NCI-H2171 treated with DMSO at 0.1 percent for 48 hours (cell line): ENCODE measurements at places on chromosomes 12 and 14.
A peak's percentile ranks its signal among the peaks of the same experiment; 100 is the strongest.

- no peak for DNase-seq
These were observed 87.2 kb downstream of the DAAM1 start for GRCh38 chr14:59275668-59276067.

DNA sequence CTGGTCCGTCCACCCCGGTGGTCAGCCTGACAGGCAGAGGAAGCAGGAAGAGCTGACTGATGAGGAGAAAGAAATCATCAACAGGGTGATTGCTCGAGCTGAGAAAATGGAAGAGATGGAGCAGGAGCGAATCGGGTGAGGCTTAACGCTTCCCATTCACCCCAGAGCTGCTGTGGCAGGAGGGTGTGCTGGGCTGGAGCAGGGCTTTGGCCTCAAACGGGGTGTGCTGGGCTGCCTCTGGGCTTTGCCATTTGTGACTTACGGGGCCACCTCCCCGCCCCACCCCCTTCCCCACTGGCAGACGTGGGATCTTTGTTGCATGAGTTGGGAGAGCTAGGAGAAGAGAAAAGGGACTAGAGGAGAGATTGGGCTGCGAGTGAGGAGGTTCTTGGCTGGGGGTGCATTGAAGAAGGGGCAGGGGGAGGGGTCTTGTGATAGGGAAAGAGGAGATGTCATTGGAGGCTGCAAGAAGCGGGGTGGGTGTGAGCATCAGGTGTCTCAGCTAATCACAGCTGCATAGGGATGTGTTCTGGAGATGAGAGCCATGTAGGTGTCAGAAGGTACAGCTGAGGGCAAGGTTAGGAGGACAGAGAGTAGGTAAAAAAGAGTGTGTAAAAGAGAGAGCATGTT, 56.3 kb downstream of the RPH3A start:
- DNase-seq, result no peak

- no peak for DNase-seq
These were observed 255.8 kb downstream of the TMTC2 start for GRCh38 chr12:82942521-82942920.

DNA sequence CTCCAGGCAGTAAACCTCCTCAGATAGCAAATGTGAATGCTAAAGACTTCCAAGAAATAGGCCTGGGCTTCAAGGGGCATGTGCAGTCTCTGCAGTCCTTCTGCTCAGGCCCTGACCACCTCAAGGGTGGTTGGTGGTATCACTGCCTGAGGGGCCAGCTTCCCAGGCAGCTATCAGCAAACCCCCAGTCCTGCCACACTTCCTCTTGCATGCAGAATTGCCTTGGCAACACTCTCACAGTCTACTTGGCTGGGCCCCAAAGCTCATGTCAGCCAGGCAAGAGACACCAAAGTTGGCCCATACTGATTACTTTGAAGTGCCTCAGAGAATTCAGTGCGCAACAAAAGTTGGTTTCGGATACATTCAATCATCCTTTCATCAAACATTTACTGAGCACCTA, 3.5 kb upstream of the ASB8 start:
- no peak for DNase-seq

GRCh38 chr14:104931304-104931770, 6.7 kb downstream of the PLD4 start:
- no peak for DNase-seq

GRCh38 chr12:107429006-107429705, 256.4 kb upstream of the PWP1 start:
- DNase-seq, result no peak

DNA sequence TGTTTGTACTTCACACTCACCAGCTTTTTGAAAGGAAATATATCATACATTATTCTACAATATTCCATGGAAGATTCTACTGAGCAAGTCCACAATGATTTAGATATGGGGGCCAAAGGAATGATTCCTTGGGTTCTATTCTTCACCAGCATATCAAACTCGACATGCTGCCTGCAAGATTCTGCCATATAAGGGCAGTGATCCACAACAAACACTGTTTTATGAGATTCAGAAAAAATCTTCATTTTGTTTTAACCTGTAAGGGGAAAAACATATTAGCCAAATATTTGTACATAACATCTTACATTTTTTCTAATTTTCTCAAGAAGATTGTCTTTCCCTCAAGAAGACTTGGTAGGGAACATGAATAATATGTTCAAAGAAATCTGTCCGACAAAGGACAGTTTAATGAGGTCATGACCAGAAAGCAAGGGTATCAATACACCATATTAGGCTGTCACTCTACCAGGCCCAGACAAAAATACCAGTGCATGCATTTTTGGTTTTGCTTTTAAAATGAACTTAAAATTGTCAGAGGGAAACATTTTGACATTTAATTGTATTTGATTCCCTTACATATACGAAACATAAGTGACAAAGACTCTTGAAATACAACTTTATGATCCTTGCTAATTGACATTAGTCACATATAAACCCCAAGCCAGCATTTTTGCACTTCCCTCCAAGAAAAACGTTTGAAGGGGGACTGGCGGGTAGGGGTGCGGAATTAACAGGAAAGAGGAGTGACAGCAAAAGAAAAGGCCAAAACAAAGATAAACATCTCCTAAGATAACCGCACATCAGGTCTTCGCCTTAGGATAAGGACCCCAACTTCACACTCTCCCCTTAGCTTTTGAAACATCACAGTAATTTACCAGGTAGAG, 980 bp downstream of the INTS13 start:
- DNase-seq, result no peak

DNA sequence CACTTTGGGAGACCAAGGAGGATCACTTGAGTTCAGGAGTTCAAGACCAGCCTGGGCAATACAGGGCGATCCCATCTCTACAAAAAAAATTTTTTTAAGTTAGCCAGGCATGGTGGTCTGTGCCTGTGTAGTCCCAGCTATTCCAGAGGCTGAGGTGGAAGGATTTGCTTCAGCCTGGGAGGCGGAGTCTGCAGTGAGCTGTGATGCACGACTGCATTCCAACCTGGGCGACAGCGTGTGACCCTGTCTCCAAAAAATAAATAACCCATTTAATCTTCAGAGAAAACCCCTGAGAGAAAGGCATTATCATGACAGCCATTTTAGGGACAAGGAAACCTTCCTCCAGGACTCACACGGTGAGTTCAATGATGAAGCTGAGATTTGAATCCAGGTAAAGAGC, 3.7 kb upstream of the FKBP4 start:
- DNase-seq, result no peak

DNA sequence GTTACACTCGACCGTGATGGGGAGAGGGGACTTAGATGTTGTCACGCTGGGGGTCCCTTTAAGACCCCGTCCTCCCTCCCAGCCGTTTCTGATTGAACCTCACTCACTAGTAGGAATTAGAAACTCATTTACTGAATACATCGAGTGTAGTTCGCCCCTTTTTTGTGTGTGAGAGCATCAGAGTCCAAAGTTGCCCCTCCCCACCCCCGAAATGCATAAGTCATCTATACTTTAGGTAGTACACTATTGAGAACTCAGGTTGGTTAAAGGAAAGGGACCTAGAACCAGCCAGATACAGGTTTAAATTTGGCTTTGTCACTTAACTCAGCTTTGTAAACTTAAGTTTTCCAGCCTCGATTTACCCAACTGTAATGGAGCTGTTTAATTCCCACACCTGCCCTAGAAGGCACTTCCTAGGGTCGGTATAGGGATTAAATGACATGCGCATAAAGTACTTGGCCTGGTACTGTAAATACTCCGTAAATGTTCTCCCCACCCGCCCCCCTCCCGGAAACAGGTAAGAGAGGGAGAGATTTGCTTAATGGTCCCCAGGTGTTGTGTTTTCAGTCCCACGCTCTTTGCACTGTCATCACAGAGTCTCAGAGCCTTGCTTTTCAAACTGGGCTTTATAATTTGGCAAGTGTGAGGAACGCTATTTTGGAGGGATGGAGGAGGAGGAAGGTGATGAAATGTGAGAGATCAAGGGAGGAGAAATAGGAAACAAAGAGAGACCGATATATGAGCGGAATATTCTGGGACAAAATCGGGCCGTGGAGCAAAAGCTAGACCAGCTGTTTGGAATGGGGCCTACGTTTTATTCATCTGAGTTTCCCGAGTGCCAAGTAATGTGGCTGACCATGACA, 897 bp downstream of the SUDS3 start:
- no peak for DNase-seq

GRCh38 chr12:80701388-80701787, 6.0 kb upstream of the MYF6 start:
- DNase-seq, result peak; percentile 13

GRCh38 chr12:67573566-67573965, 75.0 kb upstream of the DYRK2 start:
- DNase-seq, result no peak

DNA sequence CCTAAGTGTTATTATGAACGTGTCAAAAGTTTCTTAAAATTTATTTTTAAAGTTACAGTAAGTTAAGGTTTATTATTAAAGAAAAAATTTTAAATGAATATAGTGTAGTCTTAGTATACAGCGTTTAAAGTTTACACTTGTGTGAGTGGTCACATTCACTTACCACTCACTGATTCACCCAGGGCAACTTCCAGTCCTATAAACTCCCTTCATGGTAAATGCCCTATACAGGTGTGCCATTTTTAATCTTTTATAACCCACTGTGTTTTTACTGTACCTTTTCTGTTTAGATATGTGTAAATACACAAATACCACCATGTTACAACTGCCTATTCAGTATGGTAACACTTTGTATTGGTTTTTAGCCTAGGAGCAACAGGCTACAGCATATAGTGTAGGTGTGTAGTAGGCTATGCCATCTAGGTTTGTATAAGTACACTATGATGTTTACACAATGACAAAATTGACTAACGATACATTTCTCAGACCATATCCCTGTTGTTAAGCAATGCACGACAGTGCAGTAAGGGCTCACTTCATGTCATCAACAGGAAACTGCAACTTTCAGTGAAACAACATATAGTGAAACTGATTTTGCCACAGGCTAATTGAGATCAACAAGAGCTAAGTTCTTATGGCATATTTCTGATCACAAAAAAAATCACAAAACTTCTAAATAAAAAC, 112.0 kb upstream of the TMCC3 start:
- DNase-seq, result no peak

- DNase-seq, result no peak
These were observed 105.1 kb downstream of the ZFP36L1 start for GRCh38 chr14:68687746-68688145.

GRCh38 chr12:138898-139534, 72.4 kb downstream of the IQSEC3 start:
- DNase-seq, result no peak

- peak; percentile 82 for DNase-seq
These were observed 40.7 kb downstream of the LRRIQ1 start for GRCh38 chr12:85076688-85077430.

GRCh38 chr14:58376791-58377190, 18.9 kb upstream of the TOMM20L start:
- no peak for DNase-seq

GRCh38 chr14:69259527-69260189, at the start of gene GALNT16:
TSS of gene GALNT16 (plus strand) at chr14:69260158. CDS start at chr14:69260291, 133 bp downstream.
- peak; percentile 19 for DNase-seq

DNA sequence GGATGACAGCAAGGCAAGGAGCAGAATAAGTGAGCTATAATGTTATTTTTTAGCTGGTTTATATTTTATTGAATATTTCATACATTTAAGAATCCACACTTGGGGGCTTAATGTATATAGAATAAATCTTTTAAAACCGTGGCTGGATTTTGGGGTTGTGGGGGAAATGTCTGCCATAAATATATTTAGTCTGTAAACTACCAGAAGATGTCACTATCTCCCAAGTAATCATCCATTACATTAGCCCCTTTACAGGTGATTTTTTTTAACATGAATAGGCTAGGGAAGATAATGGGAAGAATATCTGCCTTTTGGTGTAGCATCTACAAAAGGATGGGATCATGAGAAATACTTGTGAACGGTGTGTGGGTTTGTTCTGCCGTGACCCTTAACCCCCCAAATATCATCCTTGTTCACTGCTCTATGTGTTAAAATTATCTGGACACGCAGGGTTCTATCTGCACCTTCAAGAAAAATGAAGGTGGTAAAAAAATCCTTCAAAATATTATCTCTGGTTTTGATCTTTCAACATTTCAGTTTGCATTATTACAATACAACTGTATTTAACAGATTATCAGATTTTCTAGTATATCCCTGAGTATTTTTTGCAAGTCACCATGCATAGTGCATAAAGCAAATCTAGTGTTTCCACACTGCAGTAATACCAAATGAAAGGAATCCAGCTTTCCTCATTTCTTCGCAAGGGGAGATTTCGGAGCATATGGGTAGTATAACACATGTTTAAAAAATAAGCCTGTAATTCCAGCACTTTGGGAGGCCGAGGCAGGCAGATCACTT, 8.0 kb upstream of the SLC17A8 start:
- DNase-seq, result peak; percentile 71

- DNase-seq, result peak; percentile 92
These were observed at the start of gene KMT2D for GRCh38 chr12:49060237-49061156. TSS of gene KMT2D (minus strand) at chr12:49060794. CDS start at chr12:49055324, 5,470 bp downstream.

DNA sequence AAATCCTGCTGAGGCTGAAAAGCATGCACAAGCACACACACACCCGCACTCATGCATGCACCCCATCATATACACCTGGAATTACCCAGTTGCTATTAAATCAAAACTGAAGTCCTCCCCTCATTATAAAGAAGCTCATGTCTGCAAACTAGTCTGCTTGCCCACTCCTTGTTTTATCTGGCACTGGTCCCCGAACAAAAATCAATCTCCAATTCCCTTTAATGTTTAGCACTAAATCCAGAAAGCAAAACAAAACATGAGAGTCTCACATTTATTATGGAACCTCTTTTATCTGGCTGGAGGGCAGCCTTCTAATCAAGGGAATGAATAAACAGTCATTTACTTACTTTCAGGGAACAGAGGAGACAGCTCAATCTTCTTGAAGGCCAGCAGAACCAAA, 1093.4 kb upstream of the FLRT2 start:
- DNase-seq, result no peak
